CD4-positive, alpha-beta T cell treated with Interleukin-15 for 1 hour (primary cell): ENCODE measurements at places on chromosomes 1 and 21.

- DNase-seq, result no peak
Observed at GRCh38 chr1:161733526-161733925, 12.2 kb downstream of the FCRLB start.

GRCh38 chr1:192794768-192795035, 14.1 kb upstream of the RGS2 start:
- no peak for DNase-seq

- DNase-seq, result no peak
Observed at GRCh38 chr1:190205713-190206112, 272.0 kb downstream of the BRINP3 start.

- DNase-seq, result no peak
Observed at GRCh38 chr1:86765674-86766073, 61.3 kb downstream of the SH3GLB1 start.

DNA sequence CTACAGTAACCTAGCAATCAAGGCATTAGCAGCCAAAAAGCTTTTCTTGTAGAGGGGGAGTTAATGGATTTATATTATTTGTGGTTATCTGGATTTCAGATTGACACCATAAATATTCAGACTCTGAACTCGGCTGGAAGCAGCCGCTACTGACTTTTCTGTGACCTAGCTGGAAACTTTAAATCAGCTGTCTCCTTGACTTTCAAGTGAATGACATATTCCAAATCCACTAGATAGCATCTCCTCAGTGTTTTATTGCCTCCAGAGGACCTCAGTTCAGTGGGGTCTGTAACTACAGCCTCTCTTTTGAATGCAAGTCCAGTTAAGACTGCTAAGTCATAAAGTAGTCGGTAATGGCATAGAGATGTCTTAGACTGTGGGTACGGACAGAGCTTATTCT, 448.5 kb downstream of the NUF2 start:
- no peak for DNase-seq

GRCh38 chr21:18249672-18250071, 5.0 kb downstream of the CHODL start:
- DNase-seq, result no peak

- no peak for DNase-seq
Observed at GRCh38 chr1:201916649-201917249, 28.1 kb downstream of the SHISA4 start.

- no peak for DNase-seq
Observed at GRCh38 chr1:27433706-27434105, 41.3 kb downstream of the GPR3 start.

DNA sequence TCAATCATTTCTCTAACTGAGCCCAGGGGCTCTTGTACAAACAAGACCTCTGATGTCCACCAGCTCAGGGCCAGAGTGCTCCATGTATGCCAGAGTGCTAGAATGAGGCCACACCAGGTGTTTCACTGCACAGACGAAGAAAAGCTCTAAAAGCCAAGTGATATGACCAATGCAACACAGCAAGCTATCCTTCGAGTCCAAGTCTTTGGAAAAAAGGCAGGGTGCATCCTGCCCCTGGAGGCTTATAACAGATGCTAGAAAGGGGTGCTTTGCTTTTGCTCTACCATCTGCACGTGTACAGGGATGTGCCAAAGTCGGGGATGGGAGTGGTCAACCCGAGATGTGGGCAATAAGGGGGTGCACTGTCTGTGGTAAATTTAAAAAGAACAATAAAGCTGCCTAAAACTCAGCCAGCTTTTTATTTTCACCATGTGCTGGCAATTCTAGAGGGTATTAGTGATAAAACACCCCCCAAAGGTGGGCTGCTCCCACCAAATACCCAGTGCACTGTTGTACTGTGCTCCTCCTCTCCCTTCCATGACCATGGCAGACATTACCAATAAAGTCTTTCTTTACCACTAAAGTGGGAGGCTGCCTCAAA, 32.1 kb downstream of the SMIM12 start:
- DNase-seq, result no peak

GRCh38 chr1:196464480-196464941, 143.7 kb downstream of the KCNT2 start:
- DNase-seq, result no peak

GRCh38 chr21:39601187-39601928, 11.4 kb upstream of the B3GALT5 start:
- DNase-seq, result no peak

DNA sequence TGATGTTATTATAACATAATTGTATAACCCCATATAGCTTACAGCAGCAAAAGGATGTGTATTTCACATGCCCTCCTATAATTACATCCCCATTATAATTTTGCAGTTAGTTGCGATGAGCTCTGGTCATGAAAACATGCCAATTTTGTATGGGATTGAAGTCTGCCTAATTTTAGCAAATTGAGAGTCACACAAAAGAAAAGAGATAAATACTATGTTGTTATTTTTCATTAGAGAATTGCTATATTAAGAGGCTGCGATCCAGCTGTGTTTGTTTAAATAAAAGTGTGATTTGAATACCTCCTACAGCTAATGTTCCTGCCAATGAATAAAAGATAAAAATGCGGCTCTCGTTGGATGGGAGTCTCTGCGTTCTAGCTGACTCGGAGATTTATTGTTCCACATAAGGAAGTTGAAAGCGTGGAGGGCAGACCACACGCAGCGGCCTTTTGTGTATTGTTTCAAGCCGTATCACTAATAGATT, 461.0 kb upstream of the NFIA start:
- no peak for DNase-seq

GRCh38 chr21:35159881-35160280, 110.8 kb upstream of the RUNX1 start:
- no peak for DNase-seq

DNA sequence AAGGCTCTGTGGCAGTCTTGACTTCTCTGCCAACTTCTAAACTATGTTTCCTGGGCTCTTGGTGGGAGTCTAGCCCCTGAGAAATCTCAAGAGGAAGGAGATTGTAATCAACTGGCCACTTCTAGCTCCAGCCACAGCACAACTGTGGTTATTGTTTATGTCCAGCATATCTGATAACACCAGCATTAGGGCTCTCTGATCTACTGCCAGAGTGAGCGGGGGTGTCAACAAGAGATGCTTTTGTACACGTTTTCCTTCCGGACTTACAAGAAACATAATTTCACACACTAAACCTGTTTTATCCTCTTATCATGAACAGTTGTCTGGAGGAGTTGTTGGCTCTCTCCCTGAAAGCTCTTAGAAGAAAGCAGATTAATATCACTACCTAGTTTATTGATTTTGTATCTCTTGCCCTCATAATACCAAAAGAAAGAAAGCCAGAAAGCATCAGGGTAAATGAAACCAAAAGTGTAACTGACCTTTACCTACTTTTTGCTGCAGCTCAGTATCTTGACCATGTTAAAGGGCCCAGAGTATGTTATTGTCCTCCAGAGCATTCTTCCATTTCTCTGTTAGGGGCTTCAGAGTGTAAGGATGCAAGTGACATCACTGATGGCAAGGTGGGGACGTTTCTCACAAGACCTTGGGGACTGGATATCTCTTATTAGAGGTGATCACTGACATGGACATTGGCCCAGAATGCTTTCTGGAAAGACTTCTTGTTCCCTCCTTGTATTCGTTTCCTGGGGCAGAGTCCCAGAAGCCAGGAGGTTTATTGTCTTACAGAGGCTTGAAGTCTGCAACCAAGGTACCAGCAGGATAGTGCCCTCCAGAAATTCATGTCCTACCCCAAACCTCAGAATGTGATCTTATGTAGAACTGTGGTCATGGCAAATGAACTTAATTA, 9.6 kb upstream of the SH2D1B start:
- DNase-seq, result no peak

GRCh38 chr1:226419284-226420029, 11.6 kb upstream of the PARP1 start:
- no peak for DNase-seq

DNA sequence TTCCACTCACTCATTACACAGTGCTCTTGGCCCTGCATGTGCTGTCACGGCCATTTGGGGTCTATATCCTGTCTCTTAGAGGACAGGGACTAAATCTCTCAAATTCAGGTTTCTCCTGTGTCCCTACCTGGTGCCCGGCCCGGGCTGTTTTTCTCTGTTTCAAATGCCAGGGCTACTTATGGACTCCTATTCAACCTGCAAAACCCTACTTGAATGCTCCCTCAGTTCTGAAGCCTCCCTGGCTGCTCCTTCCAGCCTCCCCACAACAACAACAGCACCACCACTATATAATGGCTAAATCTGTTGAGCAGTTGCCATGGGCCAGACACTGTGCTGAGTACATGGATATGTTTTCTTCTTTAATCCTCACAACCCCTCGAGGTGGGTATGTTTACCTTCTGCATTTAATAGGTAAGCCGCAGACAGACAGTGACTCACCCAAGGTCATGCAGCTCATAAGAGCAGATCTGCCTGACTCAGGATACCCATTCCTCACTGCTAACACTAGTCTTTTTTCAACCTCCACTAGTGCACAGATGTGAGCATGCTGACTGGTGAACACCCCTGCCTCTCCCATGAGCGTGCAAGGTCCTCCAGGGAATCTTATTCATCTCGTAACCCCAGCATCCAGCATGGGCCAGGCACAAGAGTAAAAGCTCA, 29.9 kb downstream of the DHRS3 start:
- no peak for DNase-seq

DNA sequence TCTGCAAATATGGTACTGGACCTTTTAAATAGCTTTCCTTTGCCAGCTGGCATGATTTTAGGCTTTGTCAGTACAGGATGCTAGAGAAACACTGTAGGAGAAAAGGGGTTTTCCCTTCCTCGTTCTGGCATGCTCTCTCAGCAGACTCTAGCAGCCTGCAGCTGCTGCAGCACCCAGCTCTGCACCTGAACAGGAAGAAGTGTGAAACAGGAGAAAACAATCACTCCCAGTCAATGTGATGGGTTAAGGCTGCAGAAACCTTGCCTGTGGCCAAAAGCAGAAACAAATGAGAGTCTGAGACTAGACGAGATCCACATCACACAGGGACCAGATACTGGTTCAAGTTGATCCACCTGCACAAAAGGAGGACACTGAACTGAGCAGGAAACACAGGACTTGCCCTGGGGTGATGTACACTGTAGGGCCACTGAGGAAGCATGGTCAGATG, 21.2 kb downstream of the OVGP1 start:
- DNase-seq, result peak; percentile 43

DNA sequence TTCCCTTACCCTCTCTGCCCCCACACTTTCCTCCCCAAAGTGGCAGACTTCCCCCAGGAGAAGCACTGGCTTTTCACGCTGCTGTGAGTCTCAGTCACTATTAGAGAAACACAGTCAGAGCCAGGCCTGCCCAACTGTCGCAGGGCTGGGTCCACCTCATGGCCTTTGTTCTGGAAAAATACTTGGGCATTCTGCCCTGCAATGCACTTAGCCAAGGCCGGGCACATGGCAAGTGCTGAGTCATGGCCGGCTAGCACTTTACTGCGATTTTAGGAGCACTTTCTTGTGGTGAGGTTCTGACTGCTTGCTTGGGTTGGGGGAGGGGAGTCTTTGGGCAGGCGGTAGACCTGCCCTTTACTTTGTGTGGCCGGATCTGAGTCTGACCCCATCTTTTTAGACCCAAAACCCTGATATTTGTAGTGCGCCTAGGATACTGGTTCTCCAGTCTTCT, 7.7 kb downstream of the EPHX1 start:
- DNase-seq, result no peak

DNA sequence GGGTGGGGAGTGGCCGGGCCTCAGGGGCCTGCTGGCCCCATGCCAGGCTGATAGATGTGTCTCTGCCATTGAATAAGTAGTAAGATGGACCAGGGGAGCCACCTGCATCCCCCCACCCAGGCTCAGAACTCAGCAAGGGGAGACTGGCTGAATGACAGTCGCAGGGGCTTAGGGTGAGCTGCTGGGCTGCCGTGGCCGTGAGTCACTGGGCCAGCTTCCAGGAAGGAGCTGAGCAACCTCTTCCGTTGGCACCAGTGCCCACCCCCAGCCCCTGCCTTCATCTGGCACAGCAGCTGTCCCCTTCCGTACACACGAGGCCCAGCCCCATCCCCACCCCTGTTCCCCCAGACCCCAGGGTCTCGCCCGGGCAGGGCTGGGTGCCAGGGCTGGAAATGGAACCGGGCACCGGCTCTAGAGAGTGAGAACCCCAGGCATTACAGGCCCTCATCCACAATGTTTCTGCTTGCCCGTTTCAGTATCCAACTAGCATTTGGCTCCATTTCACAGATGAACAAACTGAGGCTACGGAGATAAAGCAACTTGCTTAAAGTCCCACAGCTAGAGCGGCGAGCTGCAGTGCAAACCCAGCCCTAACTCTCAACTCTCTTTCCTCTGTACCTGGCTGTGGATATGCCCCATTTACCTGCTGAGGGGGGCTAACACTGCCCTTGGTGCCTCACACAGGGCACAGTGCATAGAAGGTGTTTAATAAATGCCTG, 10.2 kb downstream of the WNT4 start:
- DNase-seq, result no peak

DNA sequence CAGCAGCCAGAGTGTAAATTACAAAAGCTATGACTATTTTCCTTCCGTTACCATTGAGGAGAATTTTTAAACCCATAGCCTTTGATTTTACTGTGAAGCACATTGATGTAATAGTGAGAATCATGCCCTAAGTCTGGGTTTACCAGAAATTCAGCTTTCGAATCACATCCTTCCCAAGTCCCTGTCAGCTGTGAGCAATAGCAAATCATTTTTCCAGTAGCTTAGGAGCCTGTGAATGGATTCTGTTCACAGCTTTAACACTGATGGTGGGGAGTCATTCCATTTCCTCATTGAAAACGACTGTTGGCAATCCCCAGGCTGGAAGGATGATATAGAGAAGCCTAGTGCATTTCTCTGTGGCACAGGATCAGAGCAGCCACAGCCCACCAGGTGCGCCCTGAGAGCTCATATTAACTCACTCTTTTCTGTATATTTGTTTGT, 82.2 kb upstream of the C1orf105 start:
- no peak for DNase-seq

- no peak for DNase-seq
Observed at GRCh38 chr1:38217316-38217715, 170.7 kb upstream of the POU3F1 start.

GRCh38 chr1:172287208-172287607, 133.3 kb upstream of the C1orf105 start:
- no peak for DNase-seq

GRCh38 chr1:53943490-53944043, 1.9 kb downstream of the IFT25 start:
- DNase-seq, result no peak

DNA sequence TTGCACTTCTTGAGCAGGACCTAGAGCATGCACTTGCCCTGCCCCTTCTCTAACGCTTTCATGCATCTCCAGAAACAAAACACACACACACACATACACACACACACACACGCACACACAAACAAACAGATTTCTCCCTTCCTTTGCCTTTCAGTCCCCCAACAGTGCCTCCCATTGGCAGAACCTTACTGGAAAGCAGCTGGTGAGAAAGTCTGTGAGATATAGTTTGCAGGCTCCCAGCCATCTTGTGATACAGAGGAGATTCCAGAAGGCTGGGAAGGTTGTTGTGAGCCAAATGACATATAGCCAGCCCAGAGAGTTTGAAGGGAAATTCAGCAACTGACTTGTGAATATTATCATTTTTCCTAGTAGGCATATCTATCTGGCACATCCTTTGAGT, 35.9 kb upstream of the ZRANB2 start:
- no peak for DNase-seq

GRCh38 chr1:66166753-66167152, 367.2 kb upstream of the SGIP1 start:
- no peak for DNase-seq
